ENCODE measurements at places on chromosomes 11 and 22.

DNA sequence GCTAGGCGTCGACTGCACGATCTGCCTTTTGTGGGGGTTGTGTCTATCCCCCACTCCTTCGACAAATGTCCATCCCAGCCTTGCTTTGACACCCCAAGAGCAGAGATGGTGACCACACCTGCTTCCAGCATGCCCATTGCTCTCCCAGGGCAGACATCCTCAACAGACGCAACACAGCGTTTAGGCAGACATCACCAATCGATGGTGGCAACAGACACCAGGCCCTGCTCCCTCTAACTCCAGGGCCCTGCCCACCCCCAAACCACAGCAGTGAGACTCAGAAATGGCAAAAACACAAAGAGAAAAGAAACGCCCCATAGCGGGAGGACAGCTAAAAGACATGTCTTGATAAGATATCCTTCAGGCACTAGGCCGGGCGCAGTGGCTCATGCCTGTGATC lies 150.9 kb downstream of the CRYBB2 start:
- no peak for DNase-seq

GRCh38 chr11:71929491-71929890 lies 645 bp downstream of the RNF121 start:
- no peak for DNase-seq

DNA sequence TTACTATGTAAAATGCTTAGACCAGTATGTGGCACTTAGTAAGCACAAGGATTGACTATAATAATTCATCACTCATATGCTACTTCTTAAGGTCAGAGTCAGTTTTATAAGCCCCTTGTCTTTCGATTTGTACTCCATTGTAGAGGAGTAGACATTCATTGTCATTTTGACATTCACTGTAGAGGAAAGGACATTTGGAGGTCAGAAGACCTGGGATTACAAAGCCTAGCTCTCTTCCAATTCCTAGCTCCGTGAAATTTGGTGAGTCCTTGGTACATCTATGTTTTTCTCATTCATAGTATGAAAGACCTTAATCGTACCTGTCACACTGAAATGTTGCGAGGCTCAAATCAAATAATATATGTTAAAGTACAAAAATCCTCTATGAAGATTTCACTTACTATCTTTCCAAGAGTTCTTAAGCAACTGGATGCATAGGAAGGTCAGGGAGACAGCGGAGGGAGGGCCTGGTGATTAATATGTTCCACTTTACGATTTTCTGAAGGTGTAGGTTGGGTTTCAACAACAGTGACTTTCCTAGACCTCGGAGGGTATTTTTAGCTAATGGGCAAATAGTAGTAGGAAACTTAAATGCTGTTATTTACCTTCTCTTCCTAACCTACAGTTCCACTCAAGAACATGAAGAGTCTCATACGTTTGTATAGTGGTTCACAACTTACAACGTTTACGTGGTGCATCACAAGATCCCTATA lies 1.4 kb upstream of the EMSY start:
- DNase-seq: no peak

GRCh38 chr22:32947573-32947972 lies 110.6 kb downstream of the SYN3 start:
- DNase-seq: no peak

- DNase-seq: no peak
Measured at GRCh38 chr11:112784323-112785073, 176.7 kb upstream of the NCAM1 start.

- DNase-seq: no peak
Measured at GRCh38 chr11:72958791-72959190, 144.6 kb downstream of the ATG16L2 start.

- no peak for DNase-seq
Measured at GRCh38 chr11:16956538-16957153, 57.6 kb downstream of the PLEKHA7 start.

DNA sequence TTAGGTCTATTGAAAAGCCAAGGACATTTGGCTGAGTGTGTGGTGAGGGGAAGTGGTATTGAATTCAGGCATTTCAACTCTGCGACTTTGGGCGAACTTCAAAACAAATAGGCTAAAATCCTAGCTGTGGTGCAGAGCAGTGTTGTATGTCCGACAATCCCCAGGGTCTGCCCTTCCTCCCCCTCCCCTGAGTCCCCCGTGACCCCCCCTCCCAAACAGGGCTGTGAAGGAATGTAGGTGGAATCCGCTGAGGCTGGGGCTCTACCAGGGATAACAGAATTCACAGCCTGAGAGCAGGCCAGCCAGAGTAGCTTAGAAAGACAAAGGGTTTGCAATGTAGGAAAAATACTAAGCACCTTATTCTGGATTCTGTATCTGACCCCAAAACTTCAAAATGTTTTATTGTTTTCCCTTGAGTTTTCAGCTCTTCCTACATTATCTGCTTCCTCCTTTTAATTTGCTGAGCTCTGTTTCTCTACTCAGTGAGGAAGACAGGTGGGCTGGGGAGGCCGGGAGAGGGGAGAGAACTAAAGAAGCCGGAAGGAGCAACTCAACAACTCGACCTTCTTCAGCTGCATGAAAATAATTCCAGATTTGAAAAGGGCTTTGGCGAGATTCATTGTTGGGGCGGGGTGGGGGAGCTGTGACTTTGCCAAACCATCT lies 315.2 kb downstream of the BLID start:
- DNase-seq: no peak

DNA sequence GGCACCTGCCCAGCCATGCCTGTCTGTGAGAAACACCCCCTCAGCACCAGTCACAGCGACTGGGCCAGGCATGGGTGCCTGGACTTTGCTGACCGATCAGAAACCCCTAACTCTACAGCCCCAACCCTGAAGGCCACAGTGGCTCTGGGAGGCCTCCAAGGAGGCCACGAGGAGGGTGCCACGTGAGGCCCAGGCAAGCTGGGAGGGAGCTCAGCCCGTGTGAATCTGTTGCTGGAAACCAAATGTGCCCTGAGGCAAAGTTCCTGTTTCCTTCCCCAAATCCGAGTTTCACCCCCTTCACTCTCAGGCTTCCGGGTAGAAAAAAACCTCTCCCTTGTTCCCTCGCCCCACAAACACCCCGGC lies 1.3 kb downstream of the UNC93B1 start:
- no peak for DNase-seq

- DNase-seq: no peak
Measured at GRCh38 chr11:128738942-128739341, 45.1 kb downstream of the FLI1 start.

DNA sequence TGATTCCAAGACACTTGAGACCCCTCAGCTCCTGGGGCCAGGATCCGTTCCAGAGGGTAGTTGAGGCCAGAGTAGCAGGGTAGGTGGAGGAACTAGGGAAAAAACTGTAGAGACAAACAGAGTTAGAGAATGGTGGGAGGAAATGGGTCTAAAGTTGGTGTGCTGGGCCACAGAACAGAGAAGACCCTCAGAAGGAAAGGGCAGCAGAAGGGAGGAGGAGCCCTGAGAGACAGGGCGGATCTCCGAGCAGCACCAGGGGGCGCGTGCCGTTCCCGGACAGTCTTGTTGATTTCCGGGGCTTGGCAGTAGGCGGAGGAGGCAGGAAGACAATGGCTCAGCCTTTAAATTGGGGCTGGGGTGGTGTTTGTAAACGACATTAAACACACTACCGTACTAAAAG lies 2.4 kb upstream of the CECR2 start:
- DNase-seq: no peak
